ENCODE measurements at places on chromosomes 2 and 18.

- DNase-seq: no peak
These were observed 54.0 kb downstream of the RAB27B start for GRCh38 chr18:54882318-54882717.

DNA sequence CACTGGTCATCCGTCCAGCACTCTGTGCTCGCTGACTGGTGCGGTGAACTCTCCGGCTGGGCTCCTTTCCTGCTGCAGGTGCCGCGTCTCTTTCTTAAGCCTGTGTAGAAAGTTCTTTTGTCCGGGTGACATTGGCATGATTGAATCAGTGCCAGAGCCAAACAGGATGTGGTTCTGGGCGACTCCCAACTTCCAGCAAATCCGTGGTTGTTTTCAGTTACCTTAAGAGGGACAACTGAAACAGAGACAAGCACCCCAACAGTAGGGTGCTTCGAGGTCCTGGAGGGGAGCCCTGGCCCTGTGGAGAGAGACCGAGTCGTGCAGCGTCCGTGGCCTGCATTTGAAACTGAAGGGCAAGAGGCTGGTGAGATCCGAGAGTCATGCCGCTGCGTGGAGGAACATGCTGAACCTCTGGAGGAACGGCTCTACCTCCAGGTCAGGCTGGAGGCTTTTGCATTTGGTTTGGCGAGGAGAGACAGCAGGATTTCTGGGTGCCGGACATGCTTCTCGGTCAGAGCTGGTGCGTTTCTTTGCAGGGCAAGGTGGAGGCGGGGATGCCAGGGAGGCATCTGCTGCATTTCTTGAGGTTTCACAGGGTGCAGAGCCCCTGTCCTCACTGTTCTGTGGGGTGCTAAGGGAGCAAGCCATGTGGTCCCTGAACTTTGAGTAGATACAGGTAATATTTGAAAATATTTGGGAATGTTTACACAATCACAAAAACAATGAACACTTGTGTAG, 26.8 kb downstream of the SH3BP4 start:
- no peak for DNase-seq

DNA sequence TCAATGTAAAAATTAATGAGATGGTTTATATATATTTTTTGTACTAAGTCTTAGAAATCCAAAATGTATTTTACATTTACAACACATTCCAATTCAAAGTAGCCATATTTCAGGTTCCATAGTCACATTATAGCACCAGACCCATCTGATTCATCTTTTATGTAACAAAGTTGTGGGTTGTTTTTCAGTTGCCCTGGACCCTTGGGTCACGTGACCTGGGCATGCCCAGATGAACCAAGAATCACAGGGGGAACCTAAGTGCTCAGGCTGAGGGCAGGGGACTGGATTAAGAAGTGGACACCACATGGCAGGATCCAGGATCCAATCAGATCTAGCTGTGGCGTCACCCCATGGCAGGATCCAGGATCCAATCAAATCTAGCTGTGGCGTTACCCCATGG, 44.9 kb upstream of the NDUFV2 start:
- no peak for DNase-seq

- no peak for DNase-seq
These were observed 8.8 kb upstream of the ADI1 start for GRCh38 chr2:3527886-3528785.

DNA sequence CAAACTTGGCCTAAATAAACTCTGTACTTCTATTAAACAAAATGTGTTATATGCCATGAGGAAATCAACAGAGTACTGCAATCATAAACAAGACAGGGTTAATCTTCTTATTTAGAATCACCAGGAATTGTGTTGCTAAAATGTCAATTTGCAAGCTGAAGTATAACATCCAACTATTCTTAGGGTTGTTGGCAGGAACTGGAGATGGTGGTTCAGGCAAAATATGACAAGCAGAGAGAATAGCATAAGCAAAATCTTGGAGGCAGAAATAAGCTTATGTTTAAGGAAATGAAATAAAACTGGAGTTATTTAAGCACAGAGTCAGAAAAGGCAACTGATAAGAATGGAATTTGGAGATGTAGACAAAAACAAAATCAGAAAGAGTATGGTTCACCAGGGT, 463.8 kb upstream of the SLC8A1 start:
- DNase-seq: no peak

GRCh38 chr2:30768036-30768686, 39.1 kb downstream of the CAPN13 start:
- DNase-seq: no peak

DNA sequence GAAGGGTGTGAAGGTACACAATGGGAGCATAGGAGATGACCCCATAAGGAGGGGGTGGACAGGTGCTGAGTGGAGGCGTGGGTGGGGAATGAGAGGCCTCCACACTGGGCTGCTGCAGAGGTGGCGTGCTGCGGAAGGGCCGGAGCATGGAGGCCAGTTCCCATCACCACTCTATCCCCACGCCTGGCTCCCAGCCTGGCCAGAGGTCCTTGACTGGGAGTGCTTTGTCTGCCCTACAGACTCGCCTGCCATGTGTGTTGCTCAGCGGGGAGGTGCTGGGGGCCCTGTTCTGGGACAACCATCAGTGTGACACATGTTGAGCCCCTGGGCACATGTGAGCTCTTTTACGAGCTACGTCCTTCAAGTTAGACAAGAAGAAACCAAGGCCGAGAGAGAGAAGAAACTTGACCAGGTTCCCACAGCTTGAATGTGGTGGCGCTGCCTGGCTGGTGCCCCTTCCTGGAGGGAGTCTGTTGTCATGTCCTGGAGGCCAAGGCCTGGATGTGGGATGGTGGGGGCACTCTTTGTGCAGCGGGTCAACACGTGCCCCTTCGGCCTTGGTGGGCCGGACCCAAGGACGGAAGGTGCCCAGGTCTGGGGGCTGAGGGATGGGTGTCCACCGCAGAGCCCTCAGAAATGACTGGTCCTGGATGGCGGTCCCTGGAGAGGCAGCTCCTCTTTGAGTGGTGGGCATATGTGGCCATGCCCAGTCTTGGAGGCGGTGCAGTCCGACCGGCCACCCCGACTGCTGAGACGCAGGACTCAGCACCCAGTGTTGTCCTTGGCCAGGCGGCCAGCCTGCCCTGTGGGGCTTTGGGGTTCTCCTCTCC, 1.2 kb upstream of the INPP5D start:
- DNase-seq: no peak

GRCh38 chr18:55163550-55163949, 204.3 kb upstream of the CCDC68 start:
- no peak for DNase-seq

GRCh38 chr18:47413327-47413726, 161.9 kb upstream of the SKOR2 start:
- DNase-seq: no peak

DNA sequence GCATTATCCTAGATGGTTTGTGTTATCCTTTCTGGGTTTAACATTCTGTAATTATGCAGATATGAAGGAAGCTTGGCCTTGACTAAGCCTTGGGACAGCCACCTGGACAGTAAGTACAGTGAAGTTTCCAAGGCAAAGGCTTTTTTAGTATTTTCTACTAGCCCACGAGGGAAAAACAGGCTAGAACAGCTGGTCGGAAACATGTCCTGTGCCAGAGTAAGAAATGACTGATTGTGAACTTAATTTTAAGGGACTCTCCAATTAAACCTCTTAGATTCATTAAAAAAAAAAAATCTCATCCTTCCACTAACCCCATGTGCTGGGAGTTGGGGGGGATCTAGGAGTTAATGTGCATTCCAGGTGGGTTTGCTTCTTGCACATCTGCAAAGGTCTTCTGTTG, 720.8 kb downstream of the SLC4A3 start:
- no peak for DNase-seq

- DNase-seq: no peak
These were observed 17.3 kb downstream of the PTPN18 start for GRCh38 chr2:130372833-130373807.

DNA sequence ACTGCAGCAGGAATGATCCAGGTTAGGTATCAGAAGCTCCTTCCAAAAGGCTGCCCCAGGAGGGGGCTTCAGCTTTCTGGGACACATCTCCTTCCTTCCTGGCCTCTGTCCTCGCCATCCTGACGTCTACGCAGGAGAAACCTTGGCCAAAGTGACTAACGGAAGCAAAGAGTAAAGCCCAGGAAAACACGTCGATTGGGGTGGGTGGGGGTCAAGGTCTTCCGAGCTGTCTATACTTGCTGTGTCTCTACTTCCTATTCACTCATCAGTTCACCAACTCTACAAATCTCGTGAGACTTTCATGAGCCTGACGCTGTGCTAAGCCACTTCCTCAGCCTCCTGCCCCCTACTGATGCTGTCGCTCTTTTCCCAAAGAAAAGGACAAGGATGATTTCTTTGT, 212.6 kb downstream of the TNS1 start:
- no peak for DNase-seq

DNA sequence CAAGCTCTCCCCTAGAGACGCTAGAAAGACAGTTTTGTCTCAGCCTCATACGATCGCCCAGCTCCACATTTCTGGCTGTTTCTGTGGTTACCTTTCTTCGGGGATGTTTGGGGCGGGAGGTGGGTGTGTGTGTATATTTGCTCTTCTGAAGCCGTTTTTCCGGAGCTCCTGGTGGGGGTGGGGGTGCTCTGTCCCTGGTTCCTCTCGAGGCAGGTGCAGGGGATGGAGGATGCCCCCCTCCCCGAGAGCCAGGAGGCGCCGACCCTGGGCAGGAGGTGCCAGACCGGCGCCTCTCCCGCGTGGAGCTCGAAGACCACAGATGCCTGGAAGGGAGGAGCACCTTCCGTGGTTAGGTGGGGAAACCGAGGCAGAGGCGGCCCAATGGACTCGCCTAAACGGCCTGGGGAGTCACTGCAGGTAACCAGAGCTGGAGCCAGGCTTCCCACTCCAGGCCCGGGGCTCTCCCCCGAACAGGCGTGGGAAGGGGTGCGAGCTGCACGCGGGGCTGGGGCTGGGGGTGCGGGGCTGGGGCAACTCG, 694 bp upstream of the HPCAL1 start:
- no peak for DNase-seq

GRCh38 chr2:133171393-133172004, 396.8 kb downstream of the NCKAP5 start:
- peak; percentile 44 for DNase-seq

- DNase-seq: no peak
These were observed 30.1 kb upstream of the GTF2A1L start for GRCh38 chr2:48587560-48587959.

DNA sequence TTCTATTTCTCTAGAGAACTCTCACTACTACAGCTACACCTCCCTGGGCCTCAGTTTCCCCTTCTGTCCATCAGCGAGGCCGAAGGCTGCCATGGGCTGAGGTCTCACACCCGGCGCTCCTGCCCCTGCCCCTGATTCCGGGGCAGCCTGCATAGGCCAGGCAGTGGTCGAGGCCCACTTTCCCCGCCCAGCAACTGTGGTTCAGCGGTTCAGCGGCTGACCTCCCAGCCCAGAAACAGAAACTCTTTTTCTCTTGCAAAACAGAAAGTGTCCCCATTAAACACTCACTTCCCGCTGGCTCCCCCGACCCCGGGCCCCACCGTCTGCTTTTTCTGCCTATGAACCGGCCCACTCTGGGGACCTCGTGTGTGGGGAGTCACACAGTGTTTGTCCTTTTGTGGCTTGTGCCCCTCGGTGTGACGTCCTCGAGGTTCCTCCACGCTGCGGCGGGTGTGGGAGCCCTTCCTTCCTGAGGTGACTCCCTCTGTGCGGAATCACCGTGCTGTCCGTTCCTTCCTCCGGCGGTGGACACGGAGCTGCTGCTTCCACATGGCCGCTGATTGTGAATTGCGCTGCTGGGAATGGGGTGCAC, 16.0 kb downstream of the PDCD1 start:
- no peak for DNase-seq

DNA sequence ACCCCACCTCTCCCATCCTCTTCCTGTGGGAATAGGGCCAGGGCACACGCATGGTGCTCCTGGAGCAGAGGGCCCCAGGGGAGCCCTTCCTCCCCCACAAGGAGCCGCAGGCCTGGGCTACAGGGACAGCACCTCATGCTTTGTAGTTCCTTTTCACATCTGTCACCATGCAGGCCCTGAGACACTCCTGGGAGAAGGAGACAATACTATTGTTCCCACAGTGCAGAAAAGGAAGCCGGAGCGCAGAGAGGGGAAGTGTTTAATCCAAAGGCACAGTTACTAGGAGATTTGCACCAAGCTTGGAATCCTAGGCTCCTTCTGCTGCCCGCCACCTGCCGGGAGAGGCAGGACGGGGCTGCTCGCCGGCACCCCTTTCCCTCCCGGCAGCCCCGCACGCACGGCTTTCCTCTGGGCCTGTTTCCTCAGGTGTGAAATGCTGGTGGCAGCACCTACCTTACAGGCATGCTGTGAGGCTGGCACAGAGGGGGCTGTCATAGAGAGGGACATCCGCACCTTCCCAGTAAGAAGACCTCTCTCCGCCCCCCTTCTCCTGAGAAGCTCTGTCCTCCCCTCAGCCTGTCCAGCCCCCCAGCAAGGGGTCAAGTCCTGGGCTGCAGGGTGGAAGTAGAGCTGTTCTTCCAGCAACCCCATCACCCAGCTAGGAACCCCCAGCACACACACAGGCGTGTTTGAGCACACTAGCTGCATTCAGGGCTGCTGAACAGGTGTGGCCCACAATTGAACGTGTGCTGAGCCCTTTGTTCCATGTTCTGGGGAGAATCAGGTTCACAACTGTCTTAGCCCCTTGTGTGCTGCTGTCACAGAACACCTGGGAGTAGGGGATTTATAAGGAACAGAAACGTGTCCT, 62.6 kb downstream of the SMAD7 start:
- DNase-seq: no peak

DNA sequence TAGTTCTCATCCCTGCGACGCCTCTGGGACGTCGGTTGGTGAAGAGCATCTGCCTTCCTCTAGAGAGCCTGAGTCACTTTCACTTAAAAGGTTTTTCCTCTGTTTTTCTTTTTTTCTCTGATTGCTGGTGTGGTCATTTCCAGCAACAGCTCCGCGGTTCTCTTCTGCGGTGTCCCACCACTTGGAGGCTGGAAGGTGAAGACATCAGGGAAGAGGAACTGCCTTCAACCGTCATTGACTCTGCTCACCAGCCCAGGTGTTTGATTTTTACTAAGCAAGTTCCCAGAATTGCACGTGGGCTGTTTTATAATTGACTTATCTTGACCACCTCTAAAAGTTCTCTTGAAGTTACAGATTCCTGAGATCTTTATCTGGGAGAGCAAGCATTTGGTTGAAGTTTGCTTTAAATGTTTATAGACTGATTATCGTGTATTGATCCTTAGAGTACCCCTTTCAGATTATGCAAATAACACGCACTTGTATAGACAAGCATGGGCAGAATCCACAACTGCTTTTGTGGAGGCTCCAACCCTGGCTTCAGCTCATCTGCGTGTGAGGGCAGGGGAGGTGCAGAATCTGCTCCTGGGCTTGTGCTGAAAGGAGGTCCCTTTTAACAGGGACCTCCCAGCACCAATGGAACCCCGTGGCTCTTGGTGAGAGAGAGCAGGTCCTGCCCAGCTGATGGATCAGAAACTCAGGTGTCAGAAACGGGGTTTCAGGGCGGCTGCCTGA, 3.5 kb downstream of the CTDP1 start:
- DNase-seq: no peak

- peak; percentile 28 for DNase-seq
These were observed 993.1 kb downstream of the TSN start for GRCh38 chr2:122748552-122749011.

DNA sequence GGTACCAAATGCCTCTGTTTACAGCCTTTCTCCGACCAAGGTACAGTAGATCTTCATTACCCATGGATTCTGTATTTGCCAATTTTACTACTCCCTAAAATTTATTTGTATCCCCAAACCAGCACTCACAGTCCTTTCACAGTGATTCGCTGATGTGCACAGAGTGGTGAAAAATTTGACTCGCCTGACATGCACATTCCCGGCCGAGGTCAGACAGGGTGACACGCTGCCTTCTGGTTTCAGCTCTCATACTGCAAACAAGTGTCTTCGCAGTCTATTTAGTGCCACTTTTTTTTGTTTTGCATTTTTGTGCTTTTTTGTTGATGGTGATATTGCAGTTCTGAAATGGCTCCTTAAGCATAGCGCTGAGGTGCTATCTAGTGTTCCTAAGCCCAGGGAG, 71.0 kb downstream of the MAPK4 start:
- no peak for DNase-seq

Measured in SHP77 treated with DMSO at 0.1 percent for 48 hours (cell line).